Upper lobe of right lung (tissue), 1 donor: ENCODE measurements at places on chromosomes 1 and 21. TPM values are rescaled to one million over a fixed set of nuclear protein-coding genes. Genes with fewer than 3 reads are reported as not detected.
A peak's percentile ranks its signal among the peaks of the same experiment; 100 is the strongest.

- no peak overlapping the region for H3K4me3 ChIP-seq
- no peaks in the 10 kb centered on the region for H3K4me1 ChIP-seq
- no peaks in the 10 kb centered on the region for H3K36me3 ChIP-seq
- H3K27ac ChIP-seq, result no peak overlapping the region
Measured at GRCh38 chr1:12114916-12115315, 51.8 kb downstream of the TNFRSF8 start.

GBP6 gene
- total RNA-seq, result 0.12 TPM

SYPL2 gene
- total RNA-seq, result 3.1 TPM

ERICH3 gene
- not detected for total RNA-seq

ZNF648 gene
- total RNA-seq, result not detected

- no peaks in the 10 kb centered on the region for H3K27me3 ChIP-seq
- H3K27ac ChIP-seq, result no peak overlapping the region
- no peak overlapping the region for H3K4me3 ChIP-seq
- no peaks in the 10 kb centered on the region for H3K36me3 ChIP-seq
- no peaks in the 10 kb centered on the region for H3K4me1 ChIP-seq
Measured at GRCh38 chr1:236480758-236481436, 42.9 kb upstream of the LGALS8 start.

- no peaks in the 10 kb centered on the region for H3K36me3 ChIP-seq
- H3K4me3 ChIP-seq, result no peak overlapping the region
- H3K4me1 ChIP-seq, result no peaks in the 10 kb centered on the region
- H3K27ac ChIP-seq, result no peak overlapping the region
Measured at GRCh38 chr1:36760081-36760480, 274.2 kb downstream of the GRIK3 start.

GRCh38 chr1:99176753-99177152, 87.5 kb upstream of the PLPPR4 start:
- no peaks in the 10 kb centered on the region for H3K36me3 ChIP-seq
- H3K4me1 ChIP-seq, result no peaks in the 10 kb centered on the region
- no peak overlapping the region for H3K27ac ChIP-seq
- no peak for DNase-seq

PLD5 gene
- total RNA-seq, result 0.87 TPM

DNA sequence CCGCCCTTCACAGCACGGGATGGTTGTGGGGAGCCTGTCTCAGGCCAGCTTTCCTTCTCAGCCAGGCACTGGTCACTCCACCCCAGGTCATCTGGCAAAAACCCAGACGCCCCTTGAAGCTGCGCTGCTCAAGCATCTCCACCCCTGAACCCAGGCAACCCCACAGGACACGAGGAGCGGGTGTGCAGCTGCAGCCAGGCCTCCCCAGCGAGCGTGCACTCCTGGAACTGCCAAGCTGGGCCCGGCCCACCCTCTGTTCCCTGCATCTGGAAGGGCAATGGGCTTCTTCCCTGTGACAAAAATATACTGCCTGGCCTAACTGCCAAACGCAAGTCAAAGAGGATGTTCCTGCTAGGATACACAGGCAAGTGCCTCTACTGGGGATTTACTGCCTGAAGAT, 39.7 kb downstream of the SLC66A1 start:
- no peaks in the 10 kb centered on the region for H3K27me3 ChIP-seq
- no peaks in the 10 kb centered on the region for H3K4me1 ChIP-seq
- no peak overlapping the region for H3K4me3 ChIP-seq
- peaks cover 72% of the 10 kb centered on the region for H3K36me3 ChIP-seq
- no peak for DNase-seq
- H3K27ac ChIP-seq, result no peak overlapping the region

OR10Z1 gene
- not detected for total RNA-seq

- H3K4me3 ChIP-seq, result no peak overlapping the region
- H3K4me1 ChIP-seq, result no peaks in the 10 kb centered on the region
- H3K36me3 ChIP-seq, result no peaks in the 10 kb centered on the region
- peaks cover 9% of the 10 kb centered on the region for H3K27me3 ChIP-seq
- DNase-seq, result peak; percentile 91
Measured at GRCh38 chr1:1281533-1282321, 1.5 kb downstream of the SCNN1D start.
